ENCODE measurements at places on chromosomes 7 and 10.

DNA sequence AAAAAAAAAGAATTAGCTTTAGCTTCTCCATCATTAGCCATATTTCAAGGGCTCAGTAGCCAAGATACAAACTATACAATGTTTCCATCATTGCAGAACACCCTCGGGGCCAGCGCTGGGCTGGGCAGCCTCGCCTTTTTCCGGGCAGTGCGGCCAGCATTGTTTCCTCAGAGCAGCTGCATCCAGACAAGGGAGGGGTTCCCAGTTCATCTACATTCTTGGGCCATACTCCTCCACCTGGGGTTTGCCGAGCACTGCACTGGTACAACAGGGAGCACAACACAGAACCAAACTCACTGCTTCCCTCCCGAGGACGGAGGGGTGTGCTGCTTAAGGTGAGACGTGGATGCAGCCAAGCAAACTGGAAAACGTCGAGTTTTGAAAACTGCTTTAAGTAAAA is 2.4 kb upstream of the PKD1L1 start:
- no peak for DNase-seq

GRCh38 chr10:102072673-102073527 is 7.8 kb downstream of the HPS6 start:
- DNase-seq: peak; percentile 91

DNA sequence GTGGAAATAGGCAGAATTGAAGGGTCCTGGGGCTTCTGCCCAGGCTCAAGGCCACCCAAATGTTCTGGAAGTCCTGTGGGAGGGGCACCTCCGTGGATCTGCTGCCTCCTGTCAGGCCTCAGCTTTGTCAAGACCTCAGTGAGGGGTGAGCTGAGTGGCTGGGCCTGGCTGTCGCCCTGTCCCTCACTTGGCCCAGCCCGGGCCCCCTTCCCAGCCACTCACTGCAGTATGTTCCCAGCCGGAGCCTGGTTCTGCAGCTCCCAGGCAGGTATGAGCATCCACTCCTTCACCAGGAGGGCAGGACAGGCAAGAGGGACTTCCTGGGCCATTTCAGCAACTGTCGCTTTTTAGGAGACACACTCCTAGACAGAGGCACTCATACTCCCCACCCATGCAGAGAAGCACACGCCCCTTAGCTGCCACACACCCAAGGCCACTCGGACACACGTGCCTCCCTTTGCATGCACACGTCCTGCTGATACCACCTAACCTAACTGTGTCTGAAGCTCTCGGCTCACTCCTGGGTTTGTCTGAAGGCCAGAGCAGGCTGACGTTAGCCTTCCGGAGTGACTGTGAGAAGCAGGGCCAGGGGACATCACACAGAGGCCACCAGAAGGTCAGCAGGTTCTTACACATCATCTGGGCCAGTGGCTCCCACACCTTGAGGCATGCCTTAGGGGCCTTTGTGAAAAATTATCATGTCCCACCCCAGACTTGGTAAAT is 72.2 kb upstream of the COL13A1 start:
- DNase-seq: no peak

- DNase-seq: no peak
Observed at GRCh38 chr7:45099891-45100760, 11.4 kb upstream of the NACAD start.

DNA sequence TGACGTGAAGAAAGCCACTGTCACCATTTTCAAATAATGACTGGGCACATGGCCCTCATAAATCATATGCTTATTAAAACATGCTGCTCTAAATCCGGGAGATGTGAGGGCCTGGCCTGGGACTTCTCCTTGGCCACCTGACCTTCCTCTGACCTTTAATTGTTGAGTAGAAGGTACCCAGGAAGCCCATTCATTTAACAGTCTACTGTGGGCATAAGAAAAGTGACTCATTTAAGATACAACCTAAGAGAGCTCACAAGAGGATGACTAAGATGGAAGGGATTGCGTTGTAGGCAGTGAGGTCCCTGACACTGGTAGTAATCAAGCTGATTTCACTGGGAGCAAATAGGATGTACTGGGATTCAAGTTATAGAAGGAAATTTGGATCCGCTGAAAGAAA is 203.4 kb upstream of the GPR26 start:
- peak; percentile 75 for DNase-seq

DNA sequence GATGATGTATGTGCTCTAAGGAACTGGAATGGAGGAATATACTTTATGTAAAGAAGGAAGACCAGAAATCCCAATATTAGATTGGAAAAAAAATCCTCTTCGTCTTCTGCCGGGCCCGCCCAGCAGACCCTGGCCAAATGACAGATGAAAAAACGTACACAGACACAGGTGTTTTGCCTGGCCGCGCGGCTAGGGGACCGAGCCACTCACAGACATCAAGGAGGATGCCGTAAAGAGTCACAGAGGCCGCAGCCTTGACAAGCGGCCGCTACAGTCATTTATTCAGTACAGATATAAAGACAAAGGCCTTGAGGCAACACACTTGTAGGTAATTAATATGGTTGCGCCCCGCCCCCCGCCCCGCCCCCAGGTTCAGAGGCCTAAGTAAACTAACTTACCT is 594.1 kb downstream of the GRM8 start:
- no peak for DNase-seq

DNA sequence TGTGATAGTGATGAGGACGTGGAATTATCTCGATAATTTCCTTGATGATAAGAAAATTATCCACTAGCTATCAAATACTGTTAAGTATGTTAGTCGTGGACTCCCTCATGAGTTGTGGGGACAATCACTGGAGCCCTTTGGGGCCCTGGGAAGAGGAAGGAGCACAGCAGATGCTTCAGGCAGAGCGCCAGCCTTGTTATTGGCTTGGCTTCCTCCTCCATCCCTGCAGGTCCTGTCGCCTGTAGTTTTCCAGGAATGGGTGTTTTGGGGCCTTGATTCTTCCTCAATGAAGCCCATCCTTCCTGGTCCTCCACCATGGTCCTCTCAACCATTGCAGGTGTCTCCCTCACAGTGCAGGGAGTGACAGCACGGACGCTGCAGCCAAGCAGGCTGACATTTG is 32.5 kb upstream of the ZNF32 start:
- DNase-seq: no peak

DNA sequence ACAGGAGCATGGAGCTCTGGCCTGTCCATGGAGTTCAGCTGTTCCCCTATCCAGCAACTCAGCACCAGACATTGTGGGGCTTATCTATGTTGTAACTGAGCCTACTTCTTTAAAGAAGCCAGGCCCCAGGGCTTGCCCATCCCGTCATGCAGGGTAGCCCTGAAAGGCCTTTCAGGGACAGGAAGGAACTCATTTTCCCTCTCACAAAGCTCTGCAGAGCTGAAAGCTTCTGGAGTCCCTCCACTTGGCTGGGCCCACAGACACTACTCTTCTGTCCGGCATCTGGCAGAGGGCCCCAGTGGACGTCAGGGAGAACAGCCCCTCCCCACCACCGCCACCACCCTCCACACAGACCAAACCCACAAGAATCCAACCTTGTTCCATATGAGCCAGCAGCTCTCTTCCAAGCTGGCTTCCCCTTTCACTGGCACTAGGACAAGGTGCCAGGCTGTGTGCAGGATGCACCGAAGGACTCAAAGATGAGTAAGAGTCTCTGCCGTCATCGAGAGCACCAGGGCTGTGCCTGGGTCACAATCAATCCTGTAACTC is 33.1 kb downstream of the DENND2A start:
- DNase-seq: no peak

DNA sequence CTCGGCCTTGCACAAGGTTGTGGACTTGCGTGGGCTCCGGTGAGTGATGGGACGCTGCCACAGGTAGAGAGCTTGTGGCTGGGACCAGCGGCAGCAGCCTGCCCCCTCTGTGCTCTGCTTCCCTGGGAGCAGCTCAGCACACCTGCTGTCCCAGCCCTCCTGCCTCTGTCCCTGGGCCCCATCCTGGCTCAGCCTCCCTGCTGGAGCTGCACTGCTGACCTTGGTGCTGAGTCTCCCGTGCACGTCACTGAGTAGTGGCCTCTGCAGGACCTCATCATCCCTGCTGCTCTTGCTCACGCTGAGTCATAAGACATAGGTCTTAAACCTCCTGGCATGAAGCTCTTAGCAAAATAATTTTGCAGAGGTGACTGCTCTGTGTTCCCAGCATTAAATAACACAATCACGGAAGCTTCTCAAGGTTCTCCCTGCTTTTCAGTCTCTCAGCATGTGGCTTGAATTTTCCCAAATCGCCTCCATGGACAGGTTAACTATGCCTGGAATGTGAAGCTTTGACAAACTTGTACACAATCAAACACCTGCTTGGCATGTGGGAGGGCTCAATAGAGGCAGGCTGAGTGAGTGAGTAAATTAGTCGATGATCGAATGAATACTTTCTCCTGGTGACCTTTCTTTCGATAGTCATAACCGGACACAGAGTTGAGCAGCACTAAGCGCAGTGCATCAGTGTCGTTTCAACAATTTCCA is 63.8 kb upstream of the NPS start:
- DNase-seq: no peak

GRCh38 chr7:936386-937054 is 18.0 kb downstream of the ADAP1 start:
- DNase-seq: no peak

DNA sequence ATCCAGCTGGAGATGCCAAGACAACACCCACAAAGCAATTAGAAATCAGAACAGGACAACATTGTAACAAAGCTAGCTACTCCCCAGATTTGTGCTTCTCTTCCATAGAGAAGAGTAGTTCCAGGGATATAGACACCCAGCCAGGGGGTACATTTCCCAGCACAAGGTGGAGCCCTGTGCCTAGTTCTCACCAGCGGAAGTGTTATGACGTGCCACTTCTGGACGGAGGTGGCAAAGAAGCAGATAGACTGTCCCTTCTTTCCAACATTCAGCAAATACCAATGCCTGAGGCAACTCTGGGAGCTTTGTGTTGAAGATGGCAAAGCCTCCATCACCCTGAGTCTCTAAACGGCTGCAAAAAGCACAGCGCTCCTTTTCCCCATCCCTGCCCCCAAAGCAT is 23.4 kb upstream of the GSAP start:
- DNase-seq: peak; percentile 72

GRCh38 chr7:150964593-150965111 is 13.5 kb downstream of the KCNH2 start:
- no peak for DNase-seq

- DNase-seq: no peak
Observed at GRCh38 chr10:14584661-14585060, 190.0 kb downstream of the FAM107B start.
